ENCODE measurements at places on chromosomes 11 and 22.

DNA sequence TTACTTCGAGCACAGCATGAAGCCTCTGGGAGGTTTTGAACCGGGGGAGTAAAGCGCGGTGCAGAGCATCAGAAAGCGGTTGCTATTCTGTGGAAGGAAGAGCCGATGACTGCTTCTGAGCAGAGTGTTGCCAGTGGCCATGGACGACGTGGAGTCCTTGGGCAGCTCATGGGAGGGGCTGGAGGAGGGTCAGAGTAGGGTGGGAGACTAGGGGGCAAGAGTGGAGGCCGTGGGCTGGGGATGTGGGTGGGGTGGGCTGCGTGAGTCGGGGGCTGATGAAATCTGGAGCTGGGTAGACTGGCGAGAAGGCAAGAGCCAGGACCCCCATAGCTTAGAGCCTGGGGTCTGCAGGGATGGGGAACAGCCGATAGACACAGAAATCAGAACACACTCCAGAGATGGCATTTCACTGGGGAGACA lies 40.2 kb downstream of the TBC1D22A start:
- DNase-seq = no peak

GRCh38 chr11:66476173-66476840 lies 3.9 kb upstream of the DPP3 start:
- DNase-seq = no peak

- no peak for DNase-seq
Measured at GRCh38 chr11:204587-205109, 2.6 kb downstream of the BET1L start.

DNA sequence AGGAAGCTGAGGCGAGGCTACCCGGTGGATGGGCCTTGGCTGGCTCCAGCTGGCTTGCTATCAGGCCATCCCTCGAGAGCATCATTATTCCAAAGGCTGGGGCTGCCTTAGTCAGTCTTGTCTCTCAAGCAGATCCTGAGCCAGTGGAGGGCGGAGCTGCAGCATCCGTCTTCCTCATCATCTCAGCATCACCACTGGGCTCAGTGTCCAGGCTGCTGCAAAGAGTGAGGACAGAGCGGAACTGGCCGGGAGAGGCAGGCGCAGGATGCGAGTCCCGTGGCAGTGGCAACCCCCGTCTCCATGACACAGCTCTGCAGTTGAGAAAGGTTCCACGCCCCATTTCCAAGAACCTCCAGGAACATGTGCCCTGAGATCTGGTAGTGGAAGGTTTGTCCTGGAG lies 4.4 kb downstream of the TP53I11 start:
- no peak for DNase-seq

DNA sequence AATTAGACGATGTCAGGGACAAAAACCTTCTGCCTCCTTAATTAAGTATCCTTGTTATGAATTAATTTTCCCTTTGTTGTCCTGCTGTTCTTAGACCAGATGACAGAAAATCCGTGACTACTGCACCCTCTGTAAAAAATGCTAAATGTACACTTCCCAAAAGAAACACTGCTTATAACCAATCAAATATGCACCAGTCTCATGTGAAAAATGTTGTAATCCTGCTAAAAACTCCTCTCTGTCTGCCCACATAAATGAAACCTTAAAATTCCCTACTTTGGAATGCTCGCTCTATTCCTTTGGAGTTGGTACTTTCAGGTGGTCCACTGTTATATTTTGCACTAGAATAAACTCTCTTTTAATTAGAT lies 366.8 kb upstream of the CCDC179 start:
- no peak for DNase-seq

DNA sequence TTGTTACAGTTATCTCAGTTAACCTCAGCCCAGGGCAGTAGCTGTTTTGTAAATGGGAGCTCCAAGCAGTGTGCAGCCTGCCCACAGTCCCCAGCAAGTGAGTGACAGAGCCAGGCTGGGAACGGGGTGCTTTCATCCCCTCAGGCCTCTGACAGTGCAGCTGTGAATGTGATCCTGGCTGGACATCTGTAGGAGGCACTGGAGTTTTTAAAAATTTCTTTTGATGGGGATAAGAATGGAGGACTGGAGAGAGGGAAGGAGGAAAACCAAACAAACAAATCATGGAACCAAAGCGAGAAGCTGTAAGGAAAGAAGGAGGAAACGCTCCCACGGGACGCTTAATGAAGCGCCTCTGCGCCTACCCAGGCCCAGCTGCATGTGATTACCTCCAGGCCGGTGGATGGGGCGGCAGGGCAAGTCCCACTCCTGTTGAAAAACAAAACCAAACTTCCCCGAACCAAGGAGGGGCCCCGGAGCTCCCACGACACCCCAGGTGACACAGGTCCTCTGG lies 40.6 kb downstream of the SCUBE1 start:
- no peak for DNase-seq

- peak; percentile 41 for DNase-seq
Measured at GRCh38 chr22:40258501-40258915, 80.8 kb downstream of the TNRC6B start.

DNA sequence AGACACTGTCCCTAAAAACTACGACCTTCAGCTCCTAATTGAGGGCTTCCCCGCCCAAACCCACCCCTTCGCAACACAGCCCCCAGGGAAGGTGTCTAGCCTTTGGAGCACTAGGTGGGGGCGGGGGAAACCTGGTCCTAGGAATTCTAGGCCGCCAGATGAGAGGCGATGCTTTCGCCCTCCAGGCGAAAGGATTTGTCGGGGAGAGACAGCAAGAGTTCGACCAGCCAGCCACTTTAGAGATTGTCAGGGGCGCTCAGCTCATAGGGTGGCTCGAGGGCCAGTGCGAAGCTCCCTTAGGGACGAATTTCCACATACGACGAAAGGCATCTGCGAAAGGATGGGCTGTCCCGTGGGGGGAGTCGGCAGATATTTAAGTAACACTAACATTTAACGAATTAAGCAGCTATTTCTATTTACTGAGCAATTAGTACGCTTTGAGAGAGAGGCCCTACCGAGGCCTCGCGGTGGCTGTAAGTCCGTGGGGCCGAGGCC lies 5.3 kb downstream of the CD248 start:
- DNase-seq = no peak

DNA sequence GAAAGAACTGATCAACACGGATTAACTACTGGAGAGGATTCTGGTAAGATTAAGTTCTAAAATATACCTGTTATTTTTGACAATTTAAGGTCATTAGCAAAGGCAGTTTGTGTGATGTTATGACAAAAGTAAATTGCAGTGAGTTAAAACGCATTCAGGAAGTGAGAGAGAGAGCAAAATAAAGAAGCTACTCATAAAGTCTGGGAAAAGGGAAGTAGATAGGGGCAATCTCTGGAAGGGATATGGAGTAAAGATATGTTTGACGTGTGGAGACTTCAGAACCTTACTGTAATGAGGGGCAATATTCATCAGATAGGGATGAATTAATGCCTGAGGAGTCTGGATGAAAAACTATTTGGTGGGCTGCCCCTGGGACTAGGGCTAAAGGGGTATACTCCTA lies 16.8 kb downstream of the OR56B4 start:
- DNase-seq = no peak

GRCh38 chr22:38257650-38258250 lies 15.1 kb downstream of the TMEM184B start:
- DNase-seq = no peak

- DNase-seq = no peak
Measured at GRCh38 chr11:60863550-60864521, 3.5 kb upstream of the ZP1 start.

DNA sequence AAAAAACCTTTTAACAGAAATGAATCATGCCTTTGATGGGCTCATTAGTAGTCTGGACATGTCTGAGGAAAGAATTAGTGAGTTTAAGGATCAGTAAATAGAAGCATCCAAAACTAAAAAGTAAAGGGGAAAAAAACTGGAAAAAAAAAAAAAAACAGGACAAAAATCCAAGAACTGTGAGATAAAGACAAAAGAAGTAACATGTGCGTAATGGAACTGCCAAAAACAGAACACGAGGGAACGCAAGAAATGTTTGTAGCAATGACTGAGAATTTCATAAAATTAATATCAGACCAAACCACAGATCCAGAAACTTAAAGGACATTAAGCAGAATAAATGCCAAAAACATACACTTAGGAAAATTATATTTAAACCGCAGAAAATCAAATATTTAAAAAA lies 77.4 kb downstream of the MS4A13 start:
- DNase-seq = no peak

DNA sequence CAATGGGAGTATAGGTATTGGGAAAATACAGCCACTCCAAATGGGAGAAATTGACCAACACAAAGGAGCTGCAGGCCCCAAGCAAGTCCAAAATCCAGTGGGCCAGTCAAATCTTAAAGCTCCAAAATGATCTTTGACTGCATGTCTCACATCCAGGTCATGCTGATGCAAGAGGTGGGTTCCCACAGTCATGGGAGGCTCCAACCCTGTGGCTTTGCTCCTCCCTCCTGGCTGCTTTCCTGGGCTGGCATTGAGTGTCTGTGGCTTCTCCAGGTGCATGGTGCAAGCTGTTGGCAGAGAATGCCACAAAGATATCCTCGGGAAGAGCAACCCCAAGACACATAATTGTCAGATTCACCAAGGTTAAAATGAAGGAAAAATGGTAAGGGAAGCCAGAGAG lies 80.8 kb downstream of the IGLL5 start:
- DNase-seq = no peak

DNA sequence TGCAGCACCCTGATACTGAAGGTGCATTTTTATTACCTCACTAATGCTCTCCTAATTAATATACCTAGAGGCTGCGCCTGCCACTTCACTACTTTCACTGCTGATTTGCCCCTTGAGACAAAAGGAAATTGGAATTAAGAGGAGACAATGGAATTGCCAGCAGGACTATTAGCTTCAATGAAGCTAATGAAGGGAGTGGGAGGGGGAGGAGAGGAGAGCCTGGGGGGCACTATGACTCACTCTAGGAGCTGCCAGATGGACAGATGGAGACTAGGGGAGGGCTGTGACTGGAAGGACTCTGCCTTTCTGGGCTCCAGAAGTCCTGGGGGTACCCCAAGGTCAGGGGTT lies 102.8 kb upstream of the DRD2 start:
- DNase-seq = no peak

- DNase-seq = no peak
Measured at GRCh38 chr22:33070600-33070999, 12.4 kb upstream of the SYN3 start.

DNA sequence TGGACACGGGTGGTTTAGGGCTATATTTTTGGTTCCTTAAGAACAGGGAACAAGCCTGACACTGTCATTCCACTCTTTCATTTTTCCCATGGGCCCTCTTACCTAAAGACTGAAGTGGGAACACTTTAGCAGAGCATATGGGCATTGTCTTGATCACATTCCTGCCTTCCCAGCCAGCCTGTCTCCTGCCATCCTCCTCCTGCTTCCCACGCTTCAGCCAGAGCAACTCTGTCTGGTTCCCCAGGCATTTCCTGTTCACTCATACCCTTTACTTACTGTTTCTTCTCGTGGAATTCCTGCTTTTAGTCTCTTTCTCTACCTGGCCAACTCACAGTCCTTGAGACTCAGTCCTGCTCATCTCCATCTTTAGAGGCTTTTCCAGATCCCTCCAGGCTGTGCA lies 22.8 kb downstream of the MRPL16 start:
- peak; percentile 48 for DNase-seq

GRCh38 chr11:111696556-111696955 lies 69.6 kb downstream of the PPP2R1B start:
- peak; percentile 35 for DNase-seq

DNA sequence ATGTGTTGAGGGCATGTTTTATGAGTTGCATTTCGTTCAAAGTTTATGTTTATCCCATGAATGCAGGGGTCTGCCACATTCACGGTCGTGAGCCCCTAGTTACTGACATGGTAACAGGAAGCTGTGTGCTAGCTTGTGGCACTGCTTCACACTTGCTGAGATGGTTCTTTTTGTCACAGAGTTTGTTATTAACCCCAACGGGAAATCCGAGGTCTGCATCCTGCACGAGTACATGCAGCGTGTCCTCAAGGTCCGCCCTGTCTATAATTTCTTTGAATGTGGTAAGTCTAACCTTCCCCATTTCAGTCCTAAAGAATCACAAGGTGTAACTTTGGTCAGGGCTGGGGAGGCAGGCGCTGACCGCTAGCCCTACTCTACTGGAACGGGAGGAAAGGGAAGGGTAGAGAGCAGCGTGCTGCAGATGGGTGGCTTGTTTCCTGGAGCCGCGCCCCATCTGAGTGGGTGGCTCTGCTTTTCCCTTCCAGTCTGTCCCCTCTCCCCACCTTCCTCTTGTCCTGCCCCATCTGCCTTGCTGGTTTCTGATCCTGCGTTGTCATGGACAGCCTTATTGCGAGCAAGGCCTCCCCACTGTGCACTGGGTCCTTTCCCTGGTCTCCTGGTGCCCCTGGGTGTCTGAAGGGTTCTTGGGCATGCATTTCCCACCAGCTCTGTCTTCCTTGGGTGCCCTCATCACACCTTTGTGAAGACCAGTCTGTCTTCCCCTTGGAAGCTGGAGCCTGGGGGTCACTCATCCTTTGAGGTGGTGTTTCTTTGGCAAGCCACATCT lies 11.8 kb downstream of the DGCR8 start:
- DNase-seq = no peak

- no peak for DNase-seq
Measured at GRCh38 chr11:24122291-24122690, 374.6 kb upstream of the LUZP2 start.

DNA sequence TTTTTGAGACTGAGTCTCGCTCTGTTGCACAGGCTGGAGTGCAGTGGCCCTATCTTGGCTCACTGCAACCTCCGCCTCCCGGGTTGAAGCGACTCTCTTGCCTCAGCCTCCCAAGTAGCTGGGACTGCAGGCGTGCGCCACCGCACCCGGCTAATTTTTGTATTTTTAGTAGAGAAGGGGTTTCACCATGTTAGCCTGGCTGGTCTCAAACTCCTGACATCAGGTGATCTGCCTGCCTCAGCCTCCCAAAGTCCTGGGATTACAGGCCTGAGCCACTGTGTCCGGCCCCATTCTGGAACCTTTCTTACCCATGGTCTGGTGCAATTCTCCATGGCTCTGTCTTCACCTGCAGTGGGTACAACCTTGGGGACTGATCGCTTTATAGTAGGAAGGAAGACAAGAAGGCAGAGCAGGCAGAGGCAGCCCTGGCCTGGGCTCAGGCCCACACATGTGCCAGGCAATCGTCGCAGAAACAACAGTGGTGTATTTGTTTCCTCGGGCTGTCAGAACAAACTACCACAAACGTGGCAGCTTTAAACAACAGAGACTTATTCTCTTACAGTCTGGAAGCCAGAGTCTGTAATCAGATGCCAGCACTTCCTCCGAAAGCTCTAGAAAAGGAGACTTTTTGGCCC lies 4.0 kb upstream of the PTGDR2 start:
- no peak for DNase-seq

DNA sequence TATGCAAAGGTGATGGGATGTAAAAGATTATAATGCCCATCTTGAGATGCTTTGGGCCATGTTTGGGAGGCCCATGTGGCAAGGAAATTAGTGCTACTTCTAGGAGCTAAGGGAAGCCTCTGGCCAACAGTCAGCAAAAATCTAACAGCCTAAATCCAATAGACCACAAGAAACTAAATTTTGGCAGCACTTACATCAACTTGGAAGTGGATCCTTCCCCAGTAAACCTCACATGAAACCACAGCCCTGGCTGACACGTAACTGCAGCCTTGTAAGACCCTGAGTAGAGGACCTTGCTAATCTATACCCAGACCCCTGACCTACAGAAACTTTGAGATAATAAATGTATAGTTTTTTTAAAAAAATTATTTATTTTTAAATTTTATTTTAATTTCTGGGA lies 13.1 kb upstream of the GRK3 start:
- peak; percentile 44 for DNase-seq
